ENCODE measurements at places on chromosomes 11 and 22.

- peak; percentile 90 for DNase-seq
Measured at GRCh38 chr22:36010882-36011281, 17.7 kb downstream of the RBFOX2 start.

- DNase-seq = no peak
Measured at GRCh38 chr11:130217133-130218031, 57.8 kb downstream of the ST14 start.

GRCh38 chr11:34345540-34345876 lies 12.3 kb downstream of the ABTB2 start:
- DNase-seq = no peak

DNA sequence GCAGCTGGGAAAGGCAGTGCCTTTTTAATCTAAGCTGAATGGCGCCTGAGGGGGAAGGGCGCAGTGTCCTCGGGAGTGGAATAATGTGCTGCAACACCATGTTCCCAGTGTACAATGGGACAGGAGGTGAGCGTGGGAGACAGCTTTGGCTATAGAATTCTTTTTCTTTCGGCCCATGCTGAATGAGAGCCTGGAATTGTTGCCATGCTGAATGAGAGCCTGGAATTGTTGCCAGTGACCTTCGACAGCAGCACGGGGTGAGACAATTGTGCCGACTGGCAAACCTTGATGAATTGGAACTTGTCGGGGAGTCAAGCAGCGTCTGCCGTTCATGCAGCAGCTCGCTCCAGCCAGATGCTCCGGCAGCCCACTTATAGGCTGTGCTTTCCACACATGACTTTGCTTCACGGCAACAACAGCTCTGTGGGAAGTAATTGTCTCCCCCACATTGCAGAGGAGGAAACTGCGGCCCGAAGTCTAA lies 141.4 kb upstream of the E2F8 start:
- DNase-seq = no peak

- no peak for DNase-seq
Measured at GRCh38 chr11:11472106-11472505, 119.1 kb upstream of the CSNK2A3 start.

DNA sequence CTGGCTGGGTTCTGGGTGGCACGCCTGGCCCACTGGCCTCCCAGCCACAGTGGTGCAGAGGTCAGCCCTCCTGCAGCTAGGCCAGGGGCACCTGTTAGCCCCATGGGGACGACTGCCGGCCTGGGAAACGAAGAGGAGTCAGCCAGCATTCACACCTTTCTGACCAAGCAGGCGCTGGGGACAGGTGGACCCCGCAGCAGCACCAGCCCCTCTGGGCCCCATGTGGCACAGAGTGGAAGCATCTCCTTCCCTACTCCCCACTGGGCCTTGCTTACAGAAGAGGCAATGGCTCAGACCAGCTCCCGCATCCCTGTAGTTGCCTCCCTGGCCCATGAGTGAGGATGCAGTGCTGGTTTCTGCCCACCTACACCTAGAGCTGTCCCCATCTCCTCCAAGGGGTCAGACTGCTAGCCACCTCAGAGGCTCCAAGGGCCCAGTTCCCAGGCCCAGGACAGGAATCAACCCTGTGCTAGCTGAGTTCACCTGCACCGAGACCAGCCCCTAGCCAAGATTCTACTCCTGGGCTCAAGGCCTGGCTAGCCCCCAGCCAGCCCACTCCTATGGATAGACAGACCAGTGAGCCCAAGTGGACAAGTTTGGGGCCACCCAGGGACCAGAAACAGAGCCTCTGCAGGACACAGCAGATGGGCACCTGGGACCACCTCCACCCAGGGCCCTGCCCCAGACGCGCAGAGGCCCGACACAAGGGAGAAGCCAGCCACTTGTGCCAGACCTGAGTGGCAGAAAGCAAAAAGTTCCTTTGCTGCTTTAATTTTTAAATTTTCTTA lies 27.7 kb upstream of the TXNRD2 start:
- no peak for DNase-seq

DNA sequence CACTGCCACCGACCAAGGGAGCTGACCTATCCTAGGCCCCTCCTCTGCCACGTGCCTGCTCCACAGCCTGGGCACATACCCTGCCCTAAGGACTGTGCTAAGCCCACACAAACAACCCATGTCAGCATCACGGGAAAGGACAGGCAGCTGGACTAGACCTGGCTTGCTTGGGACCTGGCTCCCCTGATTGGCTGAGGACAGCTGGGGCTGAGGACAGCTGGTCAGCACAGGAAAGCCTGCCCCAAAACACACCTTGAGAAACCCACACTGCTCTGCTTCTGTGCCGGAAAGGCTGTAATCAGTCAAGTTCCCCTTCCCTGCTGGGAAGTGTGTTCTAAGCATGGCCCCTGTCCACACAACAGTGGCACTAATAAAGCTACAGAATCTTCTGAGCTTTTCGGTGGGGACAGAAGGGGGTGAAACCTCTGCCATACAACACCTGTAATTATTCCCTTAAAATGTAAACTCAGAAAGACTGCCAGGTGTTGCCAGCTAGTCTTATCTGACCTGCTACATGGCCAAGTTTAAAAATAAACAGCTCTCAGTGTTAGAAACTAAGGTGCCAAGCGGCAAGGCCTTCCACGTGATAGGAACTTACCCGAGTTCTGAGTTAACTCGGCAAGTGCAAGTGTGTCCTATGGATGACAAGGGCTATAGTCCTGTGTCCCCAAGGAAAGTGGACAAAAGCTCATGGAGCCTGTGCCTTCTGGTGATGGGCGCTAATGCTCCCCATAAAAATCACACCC lies 35.7 kb upstream of the ARFGAP3 start:
- no peak for DNase-seq

DNA sequence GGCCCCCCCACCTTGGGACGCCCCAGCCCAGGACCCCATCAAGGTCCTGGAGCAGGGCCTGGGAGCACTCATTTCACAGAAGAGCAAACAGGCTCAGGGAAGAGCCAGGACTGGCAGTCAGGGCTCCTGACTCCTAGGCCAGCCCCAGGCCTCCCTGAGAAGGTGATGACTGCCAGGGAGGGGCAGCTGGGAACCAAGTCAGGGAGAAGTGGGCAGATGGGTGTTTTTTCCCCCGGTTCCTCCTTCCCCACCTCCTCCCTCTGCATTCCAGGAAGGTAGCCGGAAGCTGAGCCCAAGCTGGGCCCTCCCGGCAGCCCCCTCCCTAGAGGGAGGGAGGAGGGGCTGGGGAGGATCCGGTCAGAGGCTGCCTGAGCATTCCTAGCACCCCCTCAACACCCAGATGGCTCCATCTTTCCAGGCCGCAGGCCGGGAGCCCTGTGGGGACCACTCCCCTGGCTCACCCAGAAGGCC lies 19.6 kb downstream of the MYRF start:
- no peak for DNase-seq

GRCh38 chr22:38049812-38050619 lies 7.2 kb upstream of the PICK1 start:
- no peak for DNase-seq

GRCh38 chr22:33896575-33897447 lies 23.5 kb downstream of the LARGE1 start:
- DNase-seq = no peak

GRCh38 chr22:36808721-36809344 lies 8.0 kb downstream of the PVALB start:
- DNase-seq = no peak

DNA sequence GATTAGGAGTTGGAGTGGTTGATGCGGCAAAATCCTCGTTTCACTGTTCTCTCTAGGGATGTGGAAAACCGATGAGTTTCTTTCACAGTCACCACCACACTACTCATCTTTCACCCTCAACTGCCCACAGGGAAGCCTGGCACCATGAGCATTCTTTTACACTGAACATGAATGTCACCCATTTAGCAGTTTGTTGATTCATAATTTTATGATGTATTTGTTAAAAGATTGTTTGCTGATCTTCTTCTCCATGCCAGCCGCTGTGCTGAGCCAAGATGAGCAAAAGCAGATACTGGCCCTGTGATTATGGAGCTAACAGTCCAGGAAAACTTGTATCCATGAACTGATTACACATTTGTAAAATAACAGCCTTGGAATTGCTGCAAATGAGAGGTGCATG lies 3.9 kb upstream of the SCGB1D2 start:
- no peak for DNase-seq

- DNase-seq = no peak
Measured at GRCh38 chr11:118883368-118884071, at the start of gene CXCR5. Gene CXCR5 (plus strand): TSS chr11:118883892. CDS start chr11:118883942, 50 bp downstream.

DNA sequence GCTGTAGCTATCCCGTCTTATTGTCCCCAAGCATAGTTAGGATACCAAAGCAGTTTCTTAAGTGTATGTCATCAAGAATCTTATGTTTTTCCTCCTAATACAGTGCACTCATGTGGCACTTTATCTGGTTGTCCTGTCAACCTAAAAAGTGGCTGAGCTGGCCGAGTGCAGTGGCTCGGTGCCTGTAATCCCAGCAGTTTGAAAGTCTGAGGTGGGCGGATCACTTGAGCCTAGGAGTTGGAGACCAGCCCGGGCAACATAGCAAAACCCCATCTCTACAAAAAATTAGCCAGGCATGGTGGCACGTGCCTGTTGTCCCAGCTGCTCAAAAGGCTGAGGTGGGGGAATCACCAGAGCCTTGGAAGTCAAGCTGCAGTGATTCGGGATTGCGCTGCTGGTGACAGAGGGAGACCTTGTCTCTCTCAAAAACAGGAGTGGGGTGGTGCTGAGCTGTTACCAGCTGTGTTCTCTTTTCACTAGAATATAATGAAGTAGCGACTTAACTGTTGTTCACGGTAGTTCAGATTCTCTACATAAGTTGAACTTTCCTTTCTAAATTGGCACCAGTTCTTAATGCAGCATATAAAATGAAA lies 48.1 kb downstream of the EP300 start:
- DNase-seq = no peak

DNA sequence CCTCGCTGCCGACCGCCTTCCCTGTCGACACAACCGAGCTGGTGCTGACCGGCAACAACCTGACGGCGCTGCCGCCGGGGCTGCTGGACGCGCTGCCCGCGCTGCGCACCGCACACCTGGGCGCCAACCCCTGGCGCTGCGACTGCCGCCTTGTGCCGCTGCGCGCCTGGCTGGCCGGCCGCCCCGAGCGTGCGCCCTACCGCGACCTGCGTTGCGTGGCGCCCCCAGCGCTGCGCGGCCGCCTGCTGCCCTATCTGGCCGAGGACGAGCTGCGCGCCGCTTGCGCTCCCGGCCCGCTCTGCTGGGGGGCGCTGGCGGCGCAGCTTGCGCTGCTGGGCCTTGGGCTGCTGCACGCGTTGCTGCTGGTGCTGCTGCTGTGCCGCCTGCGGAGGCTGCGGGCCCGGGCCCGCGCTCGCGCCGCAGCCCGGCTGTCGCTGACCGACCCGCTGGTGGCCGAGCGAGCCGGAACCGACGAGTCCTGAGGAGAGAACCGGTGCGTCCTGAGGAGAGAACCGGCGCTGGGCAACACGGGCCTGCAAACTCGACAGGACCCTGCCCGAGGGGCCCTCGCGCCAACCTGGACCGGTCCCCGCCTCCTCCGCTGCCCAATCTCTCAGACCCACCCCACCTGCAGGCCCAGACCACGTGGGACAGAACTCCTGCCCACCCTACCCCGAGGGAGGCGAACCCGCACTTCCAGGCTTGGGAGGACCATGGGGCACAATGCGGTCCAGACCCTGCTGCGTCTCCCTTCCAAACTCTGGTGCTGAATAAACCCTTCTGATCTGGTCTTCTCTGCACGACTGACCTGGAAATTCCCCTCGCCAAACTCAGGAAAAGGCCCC lies 866 bp downstream of the GP1BB start:
- no peak for DNase-seq

GRCh38 chr11:123020968-123021367 lies 39.3 kb upstream of the BSX start:
- DNase-seq = peak; percentile 57

GRCh38 chr11:1228921-1229451 lies 6.1 kb downstream of the MUC5B start:
- no peak for DNase-seq

DNA sequence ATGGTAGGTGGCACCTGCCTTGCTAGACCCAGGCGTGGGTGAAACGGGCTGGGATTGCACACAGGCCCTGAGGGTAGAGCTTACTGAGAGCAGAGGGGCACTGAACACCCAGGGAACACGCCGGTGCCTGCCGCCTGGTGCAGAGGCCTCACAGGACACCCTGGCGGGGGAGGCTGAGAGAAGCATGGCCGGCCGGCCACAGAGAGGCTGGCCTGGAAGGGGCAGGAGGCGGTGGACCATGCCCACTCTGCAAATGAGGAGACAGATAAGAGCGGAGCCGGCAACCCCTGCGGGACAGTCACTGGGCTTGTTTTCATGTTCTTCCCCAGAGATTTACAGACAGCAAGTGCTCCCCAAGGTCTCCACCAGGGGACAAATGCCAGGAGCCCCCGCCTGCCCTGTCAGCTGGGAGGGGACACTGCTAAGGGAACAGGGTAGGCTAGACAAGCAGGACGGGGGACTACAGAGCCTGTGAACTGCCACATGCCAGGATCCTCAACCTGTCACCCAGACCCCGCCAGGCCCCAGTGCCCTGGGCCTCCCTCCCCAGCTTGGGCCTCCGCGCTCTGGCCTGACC lies 38.5 kb upstream of the TCF20 start:
- no peak for DNase-seq

GRCh38 chr22:20224917-20225692 lies 43.0 kb downstream of the RTN4R start:
- DNase-seq = no peak

DNA sequence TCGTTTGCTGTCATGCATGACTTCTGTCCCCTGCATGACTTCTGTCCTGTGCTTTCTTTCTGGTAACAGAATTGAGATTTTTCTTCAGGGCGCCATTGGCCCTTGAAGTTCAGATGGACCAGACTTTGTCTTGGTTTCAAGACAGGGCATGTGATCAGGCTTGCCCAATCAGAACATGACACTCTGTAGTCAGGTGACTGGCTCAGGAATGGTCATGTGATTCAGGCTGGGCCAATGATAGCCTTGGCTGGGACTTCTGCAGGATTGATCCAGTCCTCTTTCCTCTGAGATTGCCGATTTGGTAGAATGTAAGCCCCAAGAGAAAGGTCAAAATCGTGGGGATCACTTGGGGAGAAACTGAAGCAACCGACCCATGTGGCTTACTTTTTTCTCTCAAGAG lies 90.5 kb upstream of the ALX4 start:
- no peak for DNase-seq

GRCh38 chr11:93704237-93704636 lies 37.1 kb downstream of the TAF1D start:
- DNase-seq = no peak

GRCh38 chr11:1835671-1836010 lies 851 bp downstream of the SYT8 start:
- no peak for DNase-seq
